Suprapubic skin (tissue), 4 donors: ENCODE measurements at places on chromosomes 3 and 15.

GRCh38 chr15:50484781-50485180 lies 60.6 kb downstream of the USP8 start:
- no peak for DNase-seq

DNA sequence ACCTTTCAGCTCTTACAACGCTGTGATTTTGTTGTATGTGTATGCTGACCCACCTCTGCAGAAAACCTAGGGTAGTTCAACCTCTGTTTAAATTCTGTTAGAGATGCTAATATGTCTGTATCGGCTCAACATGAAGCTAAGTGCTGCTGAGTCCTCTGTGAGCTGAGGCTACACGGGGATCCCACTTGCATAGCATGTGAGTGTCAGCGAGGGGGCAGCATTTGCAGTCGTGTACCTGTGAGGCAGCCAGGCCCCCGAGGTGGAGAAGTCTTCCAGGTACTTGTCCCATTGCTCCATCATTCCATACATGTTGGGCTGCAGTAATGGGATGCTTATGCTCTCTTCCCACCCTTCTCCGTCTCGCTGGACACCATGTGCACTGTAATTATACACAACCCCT lies 3.7 kb downstream of the MKRN2OS start:
- DNase-seq: no peak

GRCh38 chr3:64058566-64058965 lies 35.3 kb upstream of the PSMD6 start:
- no peak for DNase-seq

GRCh38 chr3:136698361-136698760 lies 53.8 kb downstream of the STAG1 start:
- DNase-seq: no peak

DNA sequence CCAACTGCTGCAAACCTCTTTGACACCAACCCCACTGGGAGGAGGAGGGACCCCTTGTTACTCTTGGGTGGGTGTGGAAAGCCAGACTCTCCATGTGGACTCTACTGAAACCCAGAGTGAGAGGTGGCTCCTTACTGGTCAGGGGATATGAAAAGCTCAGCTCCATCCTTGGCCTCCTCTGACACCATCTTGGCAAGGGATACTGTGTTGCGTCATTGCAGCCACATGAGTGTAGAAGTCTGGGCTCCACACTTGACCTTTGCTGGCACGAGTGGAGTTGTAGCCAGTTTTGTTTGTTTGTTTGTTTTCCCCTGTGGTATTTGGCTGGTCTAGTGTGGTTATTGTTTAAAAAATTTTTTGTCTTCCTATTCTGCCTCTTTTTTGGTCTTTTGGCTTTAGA lies 289.1 kb downstream of the GAP43 start:
- DNase-seq: no peak

GRCh38 chr3:29079358-29079757 lies 201.5 kb upstream of the RBMS3 start:
- DNase-seq: no peak

- no peak for DNase-seq
Observed at GRCh38 chr15:90184786-90185704, 16.1 kb upstream of the SEMA4B start.

DNA sequence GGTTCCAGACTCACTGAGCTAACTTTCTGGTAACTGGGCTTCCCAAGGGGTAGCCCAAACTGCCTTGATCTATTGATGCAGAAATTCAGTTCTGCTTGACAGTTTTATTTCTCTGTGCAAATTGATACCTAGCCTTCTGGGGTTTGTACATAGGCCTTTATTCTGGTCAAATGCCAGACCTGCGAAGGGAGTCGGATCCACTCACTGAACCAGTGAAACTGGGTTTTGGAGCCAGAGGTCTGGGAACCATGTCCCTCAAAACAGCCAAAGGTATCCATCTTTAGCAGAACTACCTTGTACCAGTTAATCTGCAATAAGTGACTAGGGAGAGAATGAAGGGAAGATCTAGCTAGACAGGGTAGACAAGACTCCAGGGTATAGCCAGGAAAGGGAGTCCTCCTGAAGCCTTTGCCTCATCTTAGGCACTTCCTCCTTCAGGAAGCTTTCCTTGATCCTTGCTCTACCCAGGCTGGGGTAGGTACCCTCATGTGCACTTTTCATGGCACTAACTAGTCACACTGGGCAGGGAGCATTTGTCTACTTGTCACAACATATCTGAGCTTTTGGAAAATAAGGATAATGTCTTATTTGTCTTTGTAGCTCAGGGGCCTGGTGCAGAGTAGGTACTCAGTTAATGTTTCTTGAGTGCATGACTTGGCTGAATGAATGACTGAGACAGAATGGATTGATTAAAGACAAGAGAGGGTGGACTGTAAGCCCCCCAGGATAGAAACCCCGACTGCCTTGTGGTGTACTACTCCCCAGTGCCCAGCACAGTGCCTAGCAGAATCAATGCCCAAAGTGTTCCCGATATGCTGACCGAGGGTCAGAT lies 1.4 kb upstream of the SNX33 start:
- DNase-seq: no peak

DNA sequence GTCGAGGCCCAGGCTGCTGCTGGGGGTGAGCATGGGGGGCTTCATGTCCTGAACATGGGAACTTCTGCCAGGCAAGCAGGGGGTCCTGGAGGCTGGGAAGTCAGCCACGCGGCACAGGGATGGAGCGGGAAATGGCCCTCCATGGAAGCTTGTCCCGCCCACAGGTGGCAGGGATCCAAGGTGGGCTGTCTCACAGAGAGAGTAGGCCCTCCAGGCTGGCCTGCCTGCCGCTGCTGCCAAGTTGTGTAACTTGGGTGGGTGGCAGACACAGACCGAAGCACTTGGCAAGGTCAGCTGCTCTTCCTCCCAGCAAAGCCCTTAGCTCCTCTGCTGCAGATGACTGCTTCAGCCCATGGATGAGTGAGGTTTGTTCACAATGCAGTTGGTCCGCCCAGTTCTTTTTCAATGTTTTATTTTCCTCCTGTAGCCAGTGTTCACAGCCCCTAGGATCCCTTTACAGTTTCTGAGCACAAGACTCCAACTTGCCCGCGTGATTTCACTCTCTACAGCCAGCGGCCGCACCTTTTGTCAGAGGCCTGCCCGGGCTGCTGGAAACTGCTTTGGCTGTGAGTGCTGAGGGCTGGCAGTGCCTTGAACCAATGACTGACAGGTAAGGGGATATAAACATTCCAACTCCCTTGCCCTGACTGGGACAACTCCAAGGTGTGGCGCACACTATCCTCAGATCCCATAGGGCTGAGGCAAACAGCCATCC lies 26.7 kb downstream of the HCN4 start:
- no peak for DNase-seq

GRCh38 chr15:34243226-34243625 lies 18.4 kb downstream of the EMC4 start:
- no peak for DNase-seq

DNA sequence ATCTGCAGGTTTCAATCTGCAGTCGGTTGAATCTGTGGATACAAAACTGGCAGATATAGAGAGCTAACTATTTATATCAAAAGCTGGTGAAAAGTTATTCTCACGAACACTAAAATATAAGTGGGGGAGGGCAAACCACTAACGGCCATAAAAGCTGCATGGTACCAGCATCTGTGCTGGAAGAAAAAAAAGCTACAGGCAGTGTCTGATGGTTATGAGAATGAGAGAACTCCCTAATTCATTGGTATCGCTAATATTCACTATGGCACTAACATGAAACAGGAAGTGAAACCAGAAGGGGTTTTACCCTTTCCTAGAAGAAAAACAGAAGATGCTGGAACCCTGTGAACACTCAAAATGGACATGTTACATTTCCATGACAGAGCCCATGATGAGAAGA lies 15.9 kb downstream of the CEP70 start:
- no peak for DNase-seq
